ENCODE measurements at places on chromosomes 2 and 18.
A peak's percentile ranks its signal among the peaks of the same experiment; 100 is the strongest.

DNA sequence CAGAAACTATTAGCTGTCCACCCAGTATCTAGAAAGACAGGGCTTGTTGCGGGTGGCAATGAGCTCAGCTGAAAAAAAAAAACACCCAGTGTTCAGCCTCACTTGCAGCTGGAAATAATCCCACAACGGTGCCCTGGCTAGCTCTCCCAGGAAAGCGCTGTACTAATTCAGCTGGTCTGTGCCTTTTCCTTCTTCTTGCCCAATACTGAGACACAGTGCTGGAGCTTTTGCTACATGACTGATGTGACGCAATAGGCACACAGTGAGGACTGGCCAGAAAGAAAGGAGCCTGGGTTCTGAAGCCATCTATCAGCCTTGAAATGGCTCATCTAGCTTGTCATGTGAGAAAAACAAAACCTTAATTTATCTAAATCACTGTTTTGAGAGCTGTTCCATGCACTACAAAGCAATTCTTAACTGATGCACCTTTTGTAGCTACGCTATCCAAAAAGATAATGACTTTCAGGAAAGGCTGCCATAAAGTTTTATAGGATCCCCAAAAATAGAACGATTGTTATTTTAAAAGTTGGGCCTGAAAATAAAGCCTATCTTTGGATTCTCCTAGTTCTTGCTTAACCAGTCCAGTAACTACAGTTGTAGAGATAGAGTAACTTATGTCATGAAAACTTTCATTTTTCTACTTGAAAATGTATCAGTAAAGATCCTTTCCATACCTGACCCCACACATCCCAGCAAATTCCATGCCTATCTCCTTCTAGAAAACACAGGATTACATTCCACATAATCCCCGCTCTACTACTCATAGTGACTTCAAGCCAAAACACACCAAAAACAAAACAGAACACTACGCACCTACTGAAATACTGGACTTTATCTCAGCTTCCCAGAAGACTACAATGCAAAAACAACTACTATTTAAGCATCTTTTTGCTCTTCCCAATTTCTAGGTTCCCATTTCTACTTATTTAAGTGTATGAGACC lies 15.9 kb downstream of the KIDINS220 start:
- no peaks in the 10 kb centered on the region for H3K4me1 ChIP-seq
- H3K27me3 ChIP-seq = no peaks in the 10 kb centered on the region
- peak; percentile 40 for DNase-seq
- H3K27ac ChIP-seq = peak overlapping the region; percentile 78
- H3K4me3 ChIP-seq = no peak overlapping the region
- H3K36me3 ChIP-seq = peaks cover 63% of the 10 kb centered on the region

GRCh38 chr2:109214651-109215371 lies 85.8 kb downstream of the SH3RF3 start:
- H3K36me3 ChIP-seq = no peaks in the 10 kb centered on the region
- no peaks in the 10 kb centered on the region for H3K27me3 ChIP-seq
- no peak overlapping the region for H3K27ac ChIP-seq
- peaks cover 41% of the 10 kb centered on the region for H3K4me1 ChIP-seq

DNA sequence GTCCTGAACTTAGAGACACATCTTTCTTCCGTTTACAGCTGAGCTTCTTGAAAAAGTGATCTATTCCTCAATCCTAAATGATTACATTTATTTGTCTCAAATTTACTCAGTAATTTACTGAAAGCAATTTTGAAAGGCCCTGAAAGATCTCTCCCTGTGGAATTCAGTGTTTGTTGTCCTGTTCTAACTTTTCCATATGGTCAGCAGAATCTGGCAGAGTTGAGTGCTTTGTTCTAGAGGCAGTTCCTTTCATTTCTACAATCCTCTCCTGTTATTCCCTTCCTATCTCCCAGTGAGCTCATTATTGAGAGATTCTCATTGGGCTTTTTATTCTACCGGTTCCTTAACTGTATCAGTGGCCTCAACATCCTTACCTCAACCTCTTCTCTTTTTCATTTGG lies 36.5 kb upstream of the REG3G start:
- no peak overlapping the region for H3K4me3 ChIP-seq
- H3K36me3 ChIP-seq = no peaks in the 10 kb centered on the region
- H3K27ac ChIP-seq = no peak overlapping the region
- H3K27me3 ChIP-seq = peaks cover 17% of the 10 kb centered on the region
- DNase-seq = no peak

- no peak overlapping the region for H3K27ac ChIP-seq
- H3K27me3 ChIP-seq = no peaks in the 10 kb centered on the region
- no peak for DNase-seq
- no peak overlapping the region for H3K4me3 ChIP-seq
- H3K4me1 ChIP-seq = no peaks in the 10 kb centered on the region
Observed at GRCh38 chr2:164984428-164984827, 29.1 kb upstream of the SLC38A11 start.

GRCh38 chr2:60549238-60549927 lies 4.1 kb downstream of the BCL11A start:
- DNase-seq = peak; percentile 46
- no peaks in the 10 kb centered on the region for H3K36me3 ChIP-seq
- H3K27ac ChIP-seq = no peak overlapping the region
- peak overlapping the region; percentile 75 for H3K4me3 ChIP-seq
- peaks cover 13% of the 10 kb centered on the region for H3K4me1 ChIP-seq
